ENCODE measurements at places on chromosomes 13 and 19.

DNA sequence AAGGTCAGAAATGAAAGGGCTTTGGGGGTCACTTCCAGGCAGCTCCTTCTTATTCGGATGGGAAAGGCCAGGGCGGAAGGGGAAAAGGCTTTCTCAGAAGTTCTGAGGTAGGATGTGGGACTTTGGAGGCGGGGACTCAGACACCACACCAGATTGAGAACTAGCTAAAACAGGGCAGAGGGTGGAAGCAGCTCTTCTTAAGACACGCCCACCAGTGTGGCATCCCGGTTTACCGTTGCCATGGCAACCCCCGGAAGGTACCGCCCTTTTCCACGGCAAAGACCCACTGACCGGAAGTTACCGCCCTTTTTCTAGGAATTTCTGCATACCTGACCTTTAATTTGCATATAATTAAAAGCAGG is 3.8 kb upstream of the LILRA5 start:
- DNase-seq: no peak

GRCh38 chr19:39135701-39136100 is 10.1 kb downstream of the PAK4 start:
- no peak for DNase-seq

GRCh38 chr19:1863328-1863637 is at the start of gene KLF16:
Gene KLF16 (minus strand): TSS chr19:1863579. CDS start chr19:1863497, 82 bp downstream.
- DNase-seq: no peak

DNA sequence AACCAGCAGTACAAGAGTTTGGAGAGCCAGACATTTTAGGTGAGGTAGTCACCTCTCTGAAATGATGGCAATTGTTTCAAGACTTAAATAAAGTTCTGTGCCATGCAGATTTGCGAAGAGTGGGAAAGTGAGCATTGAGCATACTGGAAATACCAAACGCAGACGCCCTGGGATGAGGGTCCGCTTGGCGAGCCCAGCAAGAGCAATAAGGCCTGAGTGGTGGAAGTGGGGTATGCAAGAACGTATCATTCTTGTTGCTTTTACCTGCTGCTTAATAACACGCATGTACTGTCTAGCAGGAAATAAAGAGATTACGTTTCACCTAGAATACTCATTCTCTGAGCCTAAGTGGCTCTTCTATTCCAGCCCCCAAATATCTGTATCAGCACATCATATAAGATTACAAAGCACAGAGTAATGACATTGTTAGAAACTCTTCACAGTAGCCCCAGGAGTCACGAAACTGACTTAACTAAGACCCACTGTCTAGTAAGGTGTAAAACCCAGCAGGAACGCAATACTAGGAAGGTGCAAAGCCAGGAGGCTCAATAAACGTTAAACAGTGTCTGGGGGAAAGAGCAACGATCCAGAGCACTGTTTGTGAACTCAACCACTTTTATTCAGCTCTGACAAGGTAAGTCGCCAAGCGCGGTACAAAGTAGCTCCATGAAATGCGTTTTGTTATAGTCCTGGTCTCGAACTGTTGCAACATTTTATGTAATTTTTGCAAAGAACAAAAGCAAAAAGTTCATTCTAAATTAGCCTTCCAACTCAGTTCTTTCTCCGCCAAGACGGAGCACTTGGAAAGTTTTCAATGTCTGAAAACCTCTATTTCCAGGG is 1.2 kb downstream of the RCBTB2 start:
- no peak for DNase-seq

- DNase-seq: no peak
Measured at GRCh38 chr13:33087091-33087490, 70.9 kb downstream of the KL start.

DNA sequence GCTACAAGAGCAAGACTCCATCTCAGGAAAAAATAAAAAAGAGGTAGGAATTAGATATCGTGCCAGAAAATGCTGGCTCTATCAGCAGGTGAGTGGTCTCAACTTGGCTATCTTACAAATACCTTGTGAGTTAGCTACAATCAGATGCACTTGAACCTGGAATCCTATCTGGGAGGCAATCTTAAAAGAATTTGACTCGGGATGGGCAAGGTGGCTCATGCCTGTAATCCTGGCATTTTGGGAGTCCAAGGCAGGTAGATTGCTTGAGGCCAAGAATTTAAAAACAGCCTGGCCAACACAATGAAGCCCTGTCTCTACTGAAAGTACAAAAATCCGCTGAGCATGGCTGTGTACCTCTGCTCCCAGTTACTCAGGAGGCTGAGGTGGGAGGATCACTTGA is 29.4 kb downstream of the NLRP2 start:
- no peak for DNase-seq

DNA sequence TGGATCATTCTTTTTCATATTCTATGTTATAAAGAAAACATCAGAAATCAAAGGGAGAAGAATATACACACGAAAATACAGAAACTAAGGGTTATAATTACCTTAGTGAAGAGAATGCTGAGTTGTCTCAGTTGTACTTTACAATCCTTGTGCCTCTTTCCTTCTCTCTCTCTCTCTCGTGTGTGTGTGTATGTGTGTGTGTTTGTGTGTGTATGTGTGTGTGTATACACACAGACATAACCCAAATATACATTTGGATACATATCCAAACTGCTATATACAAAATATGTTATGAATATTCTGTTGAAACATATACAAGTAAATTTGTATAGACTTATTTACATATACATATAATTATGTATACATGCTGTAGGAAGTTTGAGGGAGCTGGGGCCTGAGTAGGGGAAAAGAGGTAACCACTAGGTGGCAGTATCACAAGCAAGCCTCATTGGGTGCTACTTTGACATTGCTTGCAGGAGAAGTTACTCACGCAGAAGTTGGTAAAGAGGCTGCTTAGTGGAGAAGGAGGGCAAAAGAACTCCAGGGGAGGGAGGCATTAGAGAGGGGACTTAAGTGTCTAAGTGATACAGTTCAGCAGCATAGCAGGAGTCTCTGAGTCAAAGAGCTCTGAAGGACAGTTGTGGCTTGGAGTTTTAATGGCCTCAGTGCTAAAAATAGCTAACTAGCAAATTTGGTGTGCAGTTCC is 465.1 kb upstream of the PCDH20 start:
- peak; percentile 10 for DNase-seq

DNA sequence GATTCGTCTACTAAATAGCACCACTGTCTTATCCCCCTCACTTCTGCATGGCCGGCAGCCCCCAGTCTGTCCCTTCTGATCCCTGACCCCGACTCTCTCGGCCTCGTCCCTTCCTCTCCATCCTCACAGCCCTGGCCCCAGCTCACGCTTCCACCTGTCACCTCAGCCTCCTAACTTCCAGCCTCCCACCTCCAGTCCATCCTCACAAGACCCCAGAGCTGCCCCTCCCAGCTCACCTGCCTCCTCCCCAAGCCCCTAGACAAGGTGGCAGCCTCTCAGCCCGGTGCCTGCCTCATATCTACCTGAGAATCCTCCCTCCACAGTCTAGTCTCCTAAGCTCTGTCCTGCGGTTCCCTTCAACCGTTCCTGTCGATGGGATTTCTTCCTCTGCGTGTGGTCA is 10.0 kb downstream of the KCNC3 start:
- DNase-seq: no peak

GRCh38 chr19:51837145-51837544 is 42.2 kb downstream of the FPR3 start:
- DNase-seq: no peak

DNA sequence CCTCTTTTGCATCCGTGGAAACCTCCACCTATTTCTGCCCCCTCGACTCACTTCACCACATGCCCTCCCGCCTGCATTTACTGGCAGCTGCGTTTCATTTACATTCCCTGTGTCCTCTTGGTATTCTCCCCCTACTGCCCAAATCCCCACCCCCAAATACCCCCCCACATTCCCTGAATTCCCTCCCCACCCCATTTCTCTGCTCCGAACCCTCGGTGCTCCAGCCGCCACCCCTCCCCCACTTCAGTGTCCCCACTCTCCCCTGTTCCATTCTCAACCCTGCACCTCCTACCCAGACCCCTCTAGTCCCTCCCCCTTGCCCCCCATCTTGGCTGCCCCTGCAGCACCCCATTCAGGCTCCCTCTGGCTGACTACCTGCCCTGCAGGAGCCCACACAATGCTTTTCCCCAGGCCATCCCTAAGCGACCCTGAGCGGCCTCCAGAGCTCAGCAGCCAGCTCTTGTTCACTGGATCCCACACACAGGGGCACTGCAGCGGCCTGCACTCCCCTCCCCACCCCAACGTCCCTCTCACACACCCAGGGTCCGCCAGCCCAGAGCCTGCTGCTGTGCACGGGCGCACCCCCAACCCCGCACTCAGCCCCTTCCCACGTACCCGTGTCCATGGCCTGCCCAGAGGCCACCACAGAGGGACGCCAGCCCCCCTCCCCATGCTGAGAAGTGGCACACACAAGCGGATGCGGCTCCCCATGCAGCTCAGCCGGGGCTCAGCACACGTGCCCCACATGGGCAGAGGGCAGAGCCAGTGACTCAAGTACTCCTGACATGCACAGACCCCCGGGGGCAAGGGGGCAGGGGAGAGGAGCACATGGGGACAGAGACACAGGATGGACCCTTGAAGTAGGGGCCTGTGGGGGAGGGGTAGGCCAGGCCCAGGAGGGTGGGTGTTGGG is 26.3 kb downstream of the SHANK1 start:
- DNase-seq: no peak

DNA sequence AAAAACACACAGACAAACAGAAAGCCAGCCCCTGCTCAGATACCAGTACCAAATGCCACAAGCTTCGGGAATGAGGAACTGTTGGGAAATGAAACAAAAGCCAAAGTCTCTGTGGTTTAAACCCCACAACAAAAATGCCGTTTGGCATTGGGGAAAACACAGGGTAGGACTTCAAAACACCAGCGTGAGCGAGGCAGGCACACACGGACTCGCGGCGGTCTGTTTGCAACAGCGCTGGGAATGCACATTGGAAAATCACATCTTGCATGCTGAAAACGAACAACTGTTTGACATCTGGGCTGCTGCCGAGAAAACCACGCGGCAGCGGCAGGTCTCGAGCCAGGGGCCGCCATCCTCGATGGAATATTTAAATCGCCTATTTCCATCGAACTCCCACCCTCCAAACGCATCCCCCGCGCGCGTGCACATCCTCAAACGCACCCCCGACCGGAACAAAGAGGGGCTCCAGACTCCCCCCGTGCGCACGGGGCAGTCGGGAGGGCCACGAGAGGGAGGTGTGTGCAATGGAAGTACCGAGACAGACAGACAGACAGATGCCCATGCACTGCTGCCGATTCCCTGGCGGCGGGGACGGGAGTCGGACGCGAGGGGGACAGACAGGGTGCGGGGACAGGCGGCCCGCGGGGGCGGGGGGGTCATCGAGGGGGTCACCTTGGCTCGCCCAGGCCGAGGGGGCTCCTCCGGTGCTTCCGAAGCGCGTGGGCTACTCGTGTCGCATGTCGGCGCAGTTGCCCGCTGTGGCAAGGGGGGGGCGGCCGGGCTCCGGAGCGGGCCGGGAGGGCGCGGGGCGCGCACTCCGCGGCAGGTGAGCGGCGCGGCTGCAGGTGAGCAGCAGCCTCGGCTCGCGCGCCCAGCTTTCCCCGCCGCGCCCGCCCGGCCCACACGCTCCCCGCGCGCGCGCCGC is at the start of gene GPR12:
Gene GPR12, minus strand, starts transcription at position 880 of the 925 bp plus-strand sequence. CDS start 959 bp downstream, outside the sequence.
- DNase-seq: no peak

DNA sequence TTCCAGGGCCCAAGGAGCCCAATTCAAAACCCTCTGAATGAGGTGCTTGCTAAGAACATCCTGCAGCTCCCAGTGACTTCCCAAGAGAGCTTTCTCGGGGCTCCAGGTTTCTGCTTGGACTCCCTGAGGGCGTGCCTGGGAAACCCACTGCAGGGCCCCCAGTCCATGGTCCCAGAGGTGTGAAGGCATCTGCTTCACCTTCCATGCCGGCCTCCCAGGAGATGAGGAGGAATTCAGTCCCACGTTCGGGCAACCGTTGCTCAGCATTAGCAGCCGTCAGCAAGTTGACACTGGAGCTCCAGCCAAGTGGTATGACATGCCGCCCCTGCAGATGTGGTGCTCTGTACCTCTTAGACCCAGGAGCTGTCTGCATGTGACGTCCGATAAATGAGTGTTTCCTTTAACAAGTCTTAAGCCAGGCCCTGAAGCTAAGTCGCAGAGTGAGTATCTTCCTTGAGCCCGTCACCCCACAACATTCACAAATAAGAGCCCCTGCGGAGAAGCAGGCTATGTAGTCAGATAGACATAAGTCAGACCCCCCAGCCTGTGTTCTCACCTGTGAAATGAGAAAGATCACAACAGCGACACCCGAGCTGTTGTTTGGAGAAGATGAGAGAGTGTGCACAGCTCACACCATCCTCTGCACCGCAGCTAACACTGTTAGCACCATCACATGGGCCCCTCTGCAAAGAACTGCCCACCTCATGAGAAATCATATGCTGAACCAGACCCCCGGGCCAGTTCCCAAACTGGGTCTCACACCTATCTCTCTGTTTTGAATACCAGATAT is 150.3 kb downstream of the KATNAL1 start:
- no peak for DNase-seq

DNA sequence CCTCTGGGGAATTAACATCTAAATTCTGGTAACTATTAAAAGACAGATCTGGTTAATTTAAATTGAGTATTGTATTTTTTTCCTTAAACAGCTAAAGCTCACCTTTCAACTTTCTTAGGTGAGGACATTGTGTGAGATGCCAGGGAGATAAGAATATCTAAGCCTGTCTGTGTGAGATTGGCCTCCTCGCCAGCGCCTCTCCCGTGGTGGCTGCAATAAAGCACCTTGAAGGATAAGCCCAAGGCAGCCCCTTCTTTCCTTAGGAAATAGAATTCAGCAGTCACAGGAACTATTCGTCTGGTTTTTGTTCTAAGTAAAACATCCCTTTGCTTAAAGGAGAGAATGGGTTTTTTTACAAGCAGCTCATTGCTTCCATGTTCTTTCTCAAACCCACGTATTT is 24.6 kb downstream of the NAXD start:
- no peak for DNase-seq

DNA sequence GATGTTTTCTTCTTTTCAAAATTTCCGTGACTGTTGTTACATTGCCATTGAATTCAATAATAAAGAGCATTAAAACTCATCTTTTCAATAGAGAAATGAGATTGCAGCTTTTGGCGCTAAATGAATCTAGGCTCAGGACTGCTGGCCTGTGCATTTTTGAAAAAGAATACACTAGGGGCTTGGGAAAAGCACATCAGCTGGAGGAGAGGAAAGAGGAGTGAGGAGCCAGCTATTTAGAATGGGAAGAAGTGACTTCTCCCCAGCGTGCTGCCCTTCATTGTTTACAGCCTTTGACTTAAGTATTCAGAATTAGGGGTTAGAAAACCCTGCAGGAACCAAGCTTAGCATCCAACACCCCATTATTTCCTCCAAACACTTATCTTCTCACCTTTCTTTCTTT is 43.3 kb downstream of the TNFSF11 start:
- DNase-seq: no peak

GRCh38 chr13:87872813-87873212 is 201.6 kb downstream of the SLITRK5 start:
- DNase-seq: no peak

DNA sequence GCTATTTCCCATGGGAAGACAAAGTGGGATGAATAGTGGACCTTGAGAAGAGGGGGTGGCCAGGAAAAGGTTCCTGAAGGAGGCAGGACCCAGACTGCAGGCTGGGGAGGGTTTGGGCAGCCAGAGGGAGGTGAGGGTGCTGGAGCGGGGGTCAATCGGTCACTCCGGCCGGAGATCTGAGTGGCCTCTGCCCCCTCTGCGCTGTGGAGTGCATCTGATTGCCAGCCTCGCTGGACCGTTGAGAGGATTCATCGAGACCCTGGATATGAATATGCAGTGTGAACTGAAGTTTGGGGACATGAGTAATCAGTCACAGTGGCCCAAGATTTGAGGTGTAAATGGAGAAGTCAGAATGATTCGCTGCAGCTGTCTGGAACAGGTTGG is 5.5 kb upstream of the ZNF580 start:
- DNase-seq: no peak

GRCh38 chr13:109154146-109154545 is 524.7 kb downstream of the MYO16 start:
- no peak for DNase-seq

Data from RCC 7860 (cell line).